Stimulated activated CD4-positive, alpha-beta T cell treated with anti-CD3 and anti-CD28 coated beads, TNF-alpha, amount 100 ng/mL, for 4 hours (primary cell): ENCODE measurements at places on chromosomes 11 and 22.

GRCh38 chr11:2942872-2943710 lies 13.9 kb upstream of the PHLDA2 start:
- DNase-seq, result no peak

DNA sequence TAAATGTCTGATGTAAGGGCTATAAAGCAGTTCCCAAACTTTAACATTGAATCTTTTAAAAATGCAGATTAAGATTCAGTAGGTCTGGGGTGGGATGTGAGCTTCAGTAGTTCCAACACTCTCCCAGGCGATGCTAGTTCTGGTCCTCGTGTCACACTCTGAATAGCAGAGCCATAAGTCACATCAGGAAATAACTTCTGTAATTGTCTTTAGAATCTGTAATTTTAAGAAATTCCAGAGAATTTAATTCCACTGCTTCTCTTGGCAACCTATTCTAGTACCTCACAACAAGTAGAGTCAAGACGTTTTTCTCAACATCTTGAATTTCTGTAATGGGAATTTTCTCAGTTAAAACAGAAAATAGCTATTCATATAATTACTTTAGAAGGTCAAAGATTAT lies 223.1 kb downstream of the TMEM135 start:
- DNase-seq, result no peak

DNA sequence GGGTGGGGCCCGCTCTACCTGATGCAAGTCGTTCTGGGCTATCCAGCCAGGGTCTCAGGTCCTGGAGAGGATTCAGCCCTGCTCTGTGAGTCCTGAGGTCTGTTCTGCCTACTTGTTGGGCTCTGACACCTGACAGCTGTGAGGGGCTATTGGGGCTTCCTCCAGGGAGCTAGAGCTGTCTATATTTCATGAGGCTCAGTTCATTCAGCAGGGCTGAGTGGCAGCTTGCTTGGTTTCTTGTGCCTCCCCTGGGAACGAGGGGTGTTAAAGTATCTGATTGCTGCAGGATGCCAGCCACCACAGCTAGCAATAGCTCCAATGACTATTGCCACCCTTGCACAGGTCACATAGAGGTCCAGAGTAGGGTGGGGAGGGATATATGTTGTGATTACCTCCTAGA lies 26.7 kb downstream of the INSC start:
- no peak for DNase-seq

DNA sequence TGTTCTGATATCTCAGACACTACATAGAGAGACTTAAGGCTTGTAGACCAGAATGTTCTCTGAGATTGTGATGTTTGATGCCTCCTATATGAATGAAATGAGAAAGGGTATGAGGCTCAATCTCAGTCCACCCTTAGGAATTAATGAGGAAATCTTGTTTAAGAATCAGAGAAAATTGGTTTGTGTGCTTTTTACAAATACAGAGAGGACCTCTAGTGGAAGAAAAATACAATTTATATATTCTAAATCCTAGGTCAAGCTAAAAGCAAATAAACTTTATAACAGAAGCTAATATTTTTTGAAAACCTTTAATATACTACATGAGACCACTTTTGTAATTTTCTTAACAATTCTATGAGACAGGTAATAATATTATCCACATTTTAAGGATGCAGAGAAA lies 5.0 kb upstream of the OR52H1 start:
- no peak for DNase-seq

DNA sequence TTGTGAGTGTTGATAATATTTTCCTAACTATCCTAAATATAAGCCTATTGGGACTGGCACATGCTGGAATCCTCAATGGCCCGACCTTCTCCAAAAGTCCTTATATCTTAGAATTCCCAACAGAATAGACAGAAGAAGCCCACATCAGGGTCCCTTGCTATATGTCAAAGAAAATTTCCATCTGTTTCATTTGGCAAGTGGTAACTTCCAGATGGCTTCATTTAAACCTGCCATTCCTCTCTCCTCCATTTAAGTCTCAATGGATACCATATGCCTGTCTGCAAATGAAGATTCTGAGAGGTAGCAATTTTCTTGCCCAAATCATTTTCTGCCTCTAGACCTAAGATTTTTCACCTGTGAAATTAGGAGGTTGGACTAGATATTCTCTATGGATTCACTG lies 73.1 kb upstream of the KCNA4 start:
- DNase-seq, result no peak

DNA sequence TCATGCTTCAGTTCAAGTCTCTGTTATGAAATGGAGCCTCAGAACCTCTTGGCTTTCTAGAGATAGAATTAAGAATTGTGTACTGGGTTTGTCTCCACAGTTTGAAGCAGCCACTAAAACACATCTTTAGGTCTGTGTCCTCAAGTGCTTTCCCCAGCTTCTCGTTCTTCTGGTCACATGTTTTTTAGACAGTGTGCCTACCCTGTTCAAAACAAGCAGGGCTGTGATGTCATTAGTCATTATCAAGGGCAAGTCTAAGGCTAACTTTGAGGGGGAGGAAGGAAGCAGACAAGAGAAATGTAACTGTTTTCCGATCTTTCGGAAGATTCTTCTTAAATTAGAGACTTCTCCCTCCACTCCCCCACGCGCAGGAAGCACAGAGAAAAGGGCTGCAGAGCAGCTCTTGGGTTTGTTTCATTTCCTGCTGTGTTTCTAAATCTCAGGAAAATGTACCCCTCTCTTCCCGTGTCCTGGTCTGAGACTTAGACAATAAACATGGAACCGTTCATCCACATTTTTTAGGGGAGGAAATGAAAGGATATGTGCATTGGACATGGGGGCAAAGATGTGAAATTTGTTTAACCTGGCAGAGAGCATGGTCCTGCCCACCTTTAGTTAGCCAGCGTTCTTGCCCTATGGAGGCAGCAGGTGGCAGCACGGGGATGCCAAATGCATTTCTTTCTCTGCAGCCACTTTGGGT lies 3.1 kb downstream of the AKIP1 start:
- no peak for DNase-seq

- no peak for DNase-seq
Measured at GRCh38 chr11:74678591-74679512, 52.4 kb downstream of the CHRDL2 start.

- no peak for DNase-seq
Measured at GRCh38 chr11:122100756-122101080, 15.3 kb downstream of the BLID start.

DNA sequence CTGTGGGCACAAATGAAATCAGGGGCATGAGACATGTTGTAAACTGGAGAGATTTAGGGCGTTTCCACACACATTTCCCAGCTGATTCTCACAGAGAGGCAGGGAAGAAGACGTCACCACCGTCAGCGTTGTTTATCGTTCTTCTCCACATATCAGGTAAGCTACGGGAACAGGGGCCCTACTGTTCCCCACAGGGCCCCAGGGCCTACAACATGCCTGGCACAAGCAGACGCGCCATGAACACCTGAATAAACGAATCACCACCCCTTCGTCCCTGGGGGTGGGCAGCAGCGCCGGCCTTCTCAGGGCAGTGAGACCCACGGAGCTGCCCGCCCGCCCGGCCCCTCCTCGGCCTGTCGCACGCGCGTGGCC lies 342 bp downstream of the EFCAB6 start:
- no peak for DNase-seq

DNA sequence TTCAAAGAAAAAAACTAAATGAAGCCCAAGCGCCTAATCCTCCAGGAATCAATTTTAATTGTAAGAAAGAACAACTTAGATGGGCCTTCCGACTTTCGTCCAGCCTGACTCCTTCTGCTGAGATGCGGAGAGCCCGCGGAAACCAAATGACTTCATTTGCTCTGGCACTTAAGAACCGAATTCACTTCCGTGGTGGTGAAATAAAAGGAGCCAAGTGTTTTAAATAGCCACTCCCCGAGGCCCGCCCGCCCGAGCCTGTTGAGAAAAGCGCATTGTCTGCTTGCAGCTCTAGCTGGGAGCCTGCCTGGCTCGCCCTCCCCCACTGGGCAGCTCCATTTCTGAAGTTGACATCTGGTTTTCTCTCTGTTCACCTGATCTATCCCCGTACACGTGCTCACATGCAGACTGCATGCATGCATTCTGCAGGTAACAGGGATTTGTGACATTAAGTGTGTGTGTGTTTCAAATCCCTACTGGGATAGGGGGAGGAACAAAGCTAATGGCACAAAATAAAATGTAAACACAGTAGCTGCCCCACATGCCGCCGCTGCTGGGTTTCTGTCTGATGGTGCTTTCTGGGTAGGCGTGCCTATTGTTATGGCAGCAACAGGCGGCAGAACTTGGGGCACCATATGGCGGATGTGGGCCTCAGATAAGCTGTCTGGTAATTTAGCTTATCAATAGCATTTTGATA lies 6.2 kb downstream of the TEAD1 start:
- DNase-seq, result no peak

DNA sequence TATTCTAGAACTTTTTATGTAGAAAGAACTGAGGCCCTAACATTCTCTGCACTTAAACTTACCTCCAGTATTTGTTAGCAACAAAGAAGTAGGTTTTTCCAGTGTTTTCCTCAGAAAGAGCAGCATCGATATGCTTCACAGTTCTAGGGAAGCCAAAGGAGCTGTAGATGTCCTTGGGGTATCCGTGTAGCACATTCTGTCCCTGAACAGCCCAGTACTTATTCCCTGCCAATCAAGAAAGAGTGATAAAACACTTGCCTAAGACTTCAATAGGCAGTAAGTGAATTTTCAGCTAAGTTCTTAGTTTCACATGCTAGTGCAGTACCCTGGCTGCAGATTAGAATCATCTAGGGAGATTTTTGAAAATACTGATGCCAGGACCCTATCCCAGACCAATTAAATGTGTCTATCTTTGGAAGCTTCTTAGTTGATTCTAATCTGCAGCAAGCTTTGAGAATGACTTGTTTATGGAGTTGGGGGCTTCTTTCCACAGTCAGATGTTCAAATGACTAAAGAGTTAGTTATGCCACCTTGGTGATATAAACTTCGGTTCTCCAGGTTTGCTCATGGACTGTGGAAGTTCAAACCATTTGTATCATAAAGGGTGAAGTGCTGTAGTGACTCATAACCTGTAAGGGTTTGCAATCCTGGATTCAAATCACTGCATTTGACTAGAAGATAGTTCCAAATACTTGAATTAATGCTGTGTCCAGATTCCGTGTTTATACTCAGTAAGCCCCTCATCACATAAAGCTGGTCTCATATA lies 6.5 kb downstream of the MMP1 start:
- no peak for DNase-seq

DNA sequence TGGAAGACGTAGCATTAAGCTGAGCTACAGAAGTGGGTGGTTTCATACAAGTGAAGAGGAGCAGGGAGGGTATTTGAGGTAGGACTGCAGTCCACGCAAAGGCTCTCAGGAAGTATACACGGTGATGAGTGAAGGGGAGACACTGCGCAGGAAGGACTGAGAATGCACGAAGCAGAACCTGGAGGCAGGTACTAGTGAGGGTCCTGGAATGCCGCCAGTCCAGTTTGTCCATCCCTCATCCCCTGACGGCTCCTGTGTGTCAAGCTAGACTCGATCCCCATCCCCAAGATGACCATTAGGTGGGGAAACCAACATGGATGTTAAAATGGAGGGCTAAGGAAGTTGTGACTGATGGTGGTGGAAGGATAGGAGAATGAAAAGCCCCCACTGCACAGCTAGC lies 23.8 kb downstream of the ART5 start:
- DNase-seq, result no peak

GRCh38 chr11:122155765-122156527 lies 39.9 kb upstream of the BLID start:
- no peak for DNase-seq

- DNase-seq, result no peak
Measured at GRCh38 chr22:41969110-41969646, at the start of gene SEPTIN3. TSS of gene SEPTIN3 (plus strand) at chr22:41969443. CDS start at chr22:41971493, 2,050 bp downstream.

GRCh38 chr11:78041843-78042440 lies 18.9 kb upstream of the KCTD14 start:
- DNase-seq, result no peak

DNA sequence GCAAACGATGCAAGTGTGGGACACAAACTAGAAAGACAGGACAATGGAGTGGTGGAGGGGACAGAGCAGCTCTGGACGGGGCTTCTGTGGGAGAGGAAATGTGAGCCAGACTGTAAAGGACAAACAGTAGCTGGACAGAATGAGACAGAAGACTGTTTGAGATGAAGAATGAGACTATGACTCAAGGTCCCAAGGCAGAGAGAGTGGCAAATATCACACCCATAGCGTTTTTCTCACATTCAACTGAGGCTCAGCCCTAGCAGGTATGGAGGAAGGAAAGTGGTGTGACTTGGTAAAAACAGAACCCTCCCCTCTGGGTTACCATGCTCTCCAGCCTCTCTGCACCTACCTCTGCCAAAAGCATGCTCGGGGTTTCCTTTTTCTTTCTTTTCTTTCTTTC lies 96.5 kb downstream of the RPL27A start:
- no peak for DNase-seq

GRCh38 chr22:41382098-41382578 lies 396 bp downstream of the TEF start:
- peak; percentile 52 for DNase-seq

DNA sequence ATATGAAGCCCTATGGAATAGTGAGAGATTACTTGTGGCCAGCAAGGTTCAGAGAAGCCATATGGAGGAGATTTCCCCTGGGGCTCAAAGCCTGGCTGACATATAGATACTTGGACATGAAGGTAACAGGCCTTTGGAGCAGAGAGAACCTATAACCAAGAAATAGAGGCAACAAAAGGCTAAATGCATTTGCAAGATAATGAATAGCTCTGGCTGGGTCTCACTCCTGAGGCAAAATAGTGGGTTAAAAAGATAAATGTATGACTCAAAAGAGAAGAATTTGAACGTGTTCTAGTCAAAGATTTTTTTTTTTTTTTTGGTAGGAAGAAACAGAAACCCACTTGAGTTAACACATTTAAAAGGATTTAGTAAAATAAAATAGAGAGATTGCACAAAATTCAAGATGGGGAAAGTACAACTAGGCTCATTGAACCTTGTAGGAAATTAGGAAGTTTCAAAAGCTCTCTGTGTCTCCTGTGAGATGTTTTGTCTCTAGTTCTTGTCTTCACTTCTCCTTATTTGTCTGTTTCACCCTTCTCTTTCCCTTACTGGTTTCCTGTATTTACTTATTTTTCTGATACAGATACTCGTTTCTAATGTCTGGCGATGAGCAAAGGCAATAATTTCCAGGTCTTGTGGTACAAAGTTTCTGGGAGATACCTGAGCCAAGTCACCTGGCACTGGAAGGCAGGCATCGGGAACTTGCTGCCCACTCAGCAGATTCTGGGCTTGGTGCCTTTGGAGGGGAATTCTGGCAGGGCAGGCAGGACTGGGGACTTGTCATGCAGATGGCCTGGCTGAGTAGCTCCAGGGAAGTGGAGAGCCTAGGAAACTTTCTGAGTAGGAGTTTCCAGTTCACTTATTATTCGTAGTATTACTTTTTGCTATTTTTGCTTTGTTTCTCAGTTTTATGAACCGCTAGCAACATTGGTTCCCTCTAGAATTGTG lies 49.2 kb upstream of the SESN3 start:
- no peak for DNase-seq

DNA sequence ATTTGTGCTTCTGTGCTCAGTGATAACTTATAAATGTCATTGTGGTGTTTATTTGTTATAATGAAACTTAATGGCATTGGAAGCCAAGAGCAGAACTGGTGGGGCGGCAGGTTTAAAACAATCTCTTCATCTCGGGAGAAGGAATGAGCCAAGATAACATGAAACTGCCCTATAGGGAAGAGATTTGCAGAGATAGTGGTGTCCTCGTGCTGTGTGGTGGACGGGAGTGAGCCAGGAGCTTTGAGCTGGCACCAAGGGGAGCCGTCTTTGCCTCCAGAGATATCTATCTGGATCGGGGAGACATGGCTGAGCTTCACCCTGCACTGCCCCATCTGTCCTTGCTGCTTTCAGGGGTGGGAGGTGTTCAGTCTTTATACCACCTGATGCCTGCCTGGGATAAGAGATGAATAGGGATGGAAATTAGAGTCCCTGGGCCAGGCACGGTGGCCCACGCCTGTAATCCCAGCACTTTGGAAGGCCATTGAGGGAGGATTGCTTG lies 189.6 kb downstream of the ST3GAL4 start:
- DNase-seq, result no peak

- no peak for DNase-seq
Measured at GRCh38 chr11:119388103-119388502, 6.6 kb upstream of the USP2 start.
